Epithelial cell of prostate (primary cell): ENCODE measurements at places on chromosomes 6 and 20.

- DNase-seq = no peak
These were observed 251.6 kb downstream of the ERMARD start for GRCh38 chr6:170003027-170003426.

DNA sequence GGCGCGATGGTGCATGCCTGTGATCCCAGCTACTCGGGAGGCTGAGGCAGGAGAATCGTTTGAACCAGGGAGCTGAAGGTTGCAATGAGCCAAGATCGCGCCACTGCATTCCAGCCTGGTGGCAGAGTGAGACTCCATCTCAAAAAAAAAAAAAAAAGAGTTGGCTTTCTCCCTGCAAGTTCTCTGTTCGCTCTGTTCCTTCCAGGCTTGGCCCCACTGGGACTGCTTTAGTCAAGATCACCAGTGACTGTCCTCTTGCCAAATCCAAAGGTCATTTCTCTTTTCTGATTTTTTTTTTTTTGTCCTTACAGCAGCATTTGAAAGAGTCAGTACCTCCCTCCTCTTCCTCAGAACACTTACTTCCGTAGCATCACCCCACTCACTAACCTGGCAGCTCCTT lies 10.8 kb upstream of the GNRH2 start:
- DNase-seq = no peak

GRCh38 chr6:35668744-35669450 lies 19.8 kb downstream of the FKBP5 start:
- no peak for DNase-seq

- DNase-seq = no peak
These were observed 5.0 kb upstream of the KAT14 start for GRCh38 chr20:18132663-18133062.

GRCh38 chr6:19558201-19558600 lies 279.0 kb upstream of the ID4 start:
- no peak for DNase-seq

DNA sequence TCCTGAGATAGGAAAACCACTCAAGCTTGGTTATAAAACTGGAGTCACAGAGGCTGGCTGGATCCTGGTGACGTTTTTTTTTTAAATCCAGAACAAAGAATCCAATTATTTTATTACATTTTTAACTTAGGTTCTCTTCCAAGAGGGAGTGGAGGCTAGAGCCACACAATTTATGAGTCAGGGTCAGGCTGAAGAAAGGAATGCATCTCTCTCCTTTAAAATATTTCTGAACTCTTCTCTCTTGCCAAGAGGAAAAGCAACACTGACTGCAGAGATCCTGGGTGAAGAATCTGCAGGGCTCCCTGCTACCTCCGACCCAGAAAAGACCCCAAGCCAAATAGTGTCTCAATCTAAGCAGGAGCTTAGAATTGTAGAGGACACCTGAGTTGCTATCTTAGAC lies 88.5 kb upstream of the SSTR4 start:
- DNase-seq = no peak

DNA sequence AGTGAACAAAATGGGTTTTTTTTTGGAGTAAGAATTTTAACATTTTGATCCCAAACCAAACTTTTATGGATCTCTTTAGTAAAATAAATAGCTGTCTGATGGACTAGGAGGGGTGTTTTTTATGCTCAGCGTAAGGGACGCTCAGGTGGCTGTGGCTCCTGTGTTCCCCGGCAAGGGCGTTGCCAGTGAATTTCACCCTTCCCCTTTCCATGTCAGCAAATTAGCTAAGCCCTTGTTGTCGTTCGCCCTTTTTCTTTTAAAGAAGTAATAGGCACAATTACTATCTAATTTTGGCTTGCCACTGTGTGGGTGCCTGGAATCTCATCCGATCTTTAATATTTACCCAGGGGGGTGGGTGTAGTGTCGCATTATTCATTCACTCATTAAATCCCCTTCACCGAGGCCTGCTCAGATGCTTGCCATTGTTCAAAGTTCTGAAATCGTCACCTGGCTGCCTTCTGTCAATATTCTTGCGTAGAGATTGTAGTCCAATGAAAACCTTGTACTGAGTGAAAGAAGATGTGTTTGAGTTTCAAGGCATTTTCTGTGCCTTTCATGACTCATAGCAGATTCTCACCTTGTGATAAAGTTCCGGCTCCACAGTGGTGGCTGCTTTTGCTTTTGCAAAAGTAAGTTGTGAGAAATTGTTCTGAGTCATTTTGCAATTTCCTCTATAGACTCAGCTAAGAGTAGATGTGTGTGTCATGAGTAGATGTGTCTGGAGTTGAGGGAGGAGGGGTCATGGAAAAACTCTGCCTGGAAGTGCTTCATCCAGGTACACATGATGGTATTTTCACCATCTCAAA lies 40.0 kb upstream of the CLDN20 start:
- DNase-seq = peak; percentile 97

- no peak for DNase-seq
These were observed 137.6 kb downstream of the UST start for GRCh38 chr6:148884461-148884860.

DNA sequence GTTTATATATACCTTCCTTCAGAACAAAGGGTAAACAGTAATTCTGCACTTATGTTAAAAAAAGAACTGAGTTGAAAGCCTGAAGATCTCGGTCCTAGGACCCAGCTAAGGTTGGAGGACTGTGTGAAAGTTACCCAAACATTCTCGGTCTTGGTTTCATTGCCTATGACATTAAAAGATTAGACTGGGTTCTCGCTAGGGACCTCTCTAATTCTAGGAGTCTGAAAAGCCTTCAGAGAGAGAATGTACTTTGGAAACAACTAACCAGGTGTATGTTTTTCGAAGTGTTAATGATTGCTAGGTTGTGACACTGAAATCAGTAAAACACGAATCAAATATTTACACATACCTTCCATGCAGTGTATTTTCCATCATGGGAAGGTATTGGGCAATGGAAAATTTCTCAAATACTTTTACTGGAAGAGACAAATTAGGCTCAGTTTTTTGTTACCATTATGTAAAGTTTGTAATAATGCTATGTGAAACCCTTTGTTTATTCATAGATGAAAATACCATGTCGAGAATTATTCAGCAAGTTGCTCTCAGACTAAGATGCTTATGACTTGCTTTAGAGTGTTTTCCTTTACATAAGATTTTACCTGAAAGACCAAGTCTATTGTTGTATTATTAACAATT lies 113.7 kb upstream of the LOC128125822 start:
- DNase-seq = no peak

GRCh38 chr6:7438011-7438410 lies 48.4 kb downstream of the RIOK1 start:
- DNase-seq = no peak

- DNase-seq = no peak
These were observed 417.7 kb upstream of the JAG1 start for GRCh38 chr20:11091511-11091910.

DNA sequence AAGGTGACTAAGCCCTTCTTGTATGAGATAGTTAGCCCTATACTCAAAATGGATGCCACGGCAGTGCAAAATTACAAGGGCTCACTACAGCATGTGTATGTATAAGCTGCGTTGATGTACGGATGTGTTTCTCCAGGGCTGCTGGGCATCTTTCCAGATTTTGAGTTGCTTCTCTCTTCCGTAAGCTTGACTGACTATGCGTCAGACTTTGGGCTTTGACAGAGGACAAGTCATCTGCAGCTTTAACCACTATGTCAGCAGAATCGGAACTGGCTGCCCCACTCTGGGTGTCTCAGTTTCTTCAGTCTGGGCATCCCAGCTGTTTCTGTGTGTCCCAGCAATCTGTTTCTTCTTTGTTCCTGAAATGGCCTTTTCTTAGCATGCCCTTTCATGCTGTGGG lies 241.6 kb downstream of the BTBD3 start:
- DNase-seq = no peak

- no peak for DNase-seq
These were observed 94.3 kb downstream of the CDC5L start for GRCh38 chr6:44481760-44482159.

- no peak for DNase-seq
These were observed 82.3 kb upstream of the KCNG1 start for GRCh38 chr20:51104960-51105920.

DNA sequence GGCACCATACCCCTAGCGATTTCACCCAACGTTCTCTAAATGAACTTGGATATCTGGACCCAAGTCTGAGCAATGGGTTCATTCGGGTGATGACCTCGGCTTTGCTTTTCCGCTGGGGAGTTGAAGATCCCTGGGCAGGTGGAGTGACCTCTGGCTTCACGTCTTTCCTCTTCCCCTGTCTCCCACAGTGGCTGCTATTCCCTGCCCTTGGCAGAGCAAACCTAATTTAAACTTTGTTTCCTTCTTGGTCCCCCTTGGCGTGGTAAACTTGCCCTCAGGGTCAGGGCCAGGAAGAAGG lies 7.8 kb upstream of the TFAP2A start:
- DNase-seq = no peak

DNA sequence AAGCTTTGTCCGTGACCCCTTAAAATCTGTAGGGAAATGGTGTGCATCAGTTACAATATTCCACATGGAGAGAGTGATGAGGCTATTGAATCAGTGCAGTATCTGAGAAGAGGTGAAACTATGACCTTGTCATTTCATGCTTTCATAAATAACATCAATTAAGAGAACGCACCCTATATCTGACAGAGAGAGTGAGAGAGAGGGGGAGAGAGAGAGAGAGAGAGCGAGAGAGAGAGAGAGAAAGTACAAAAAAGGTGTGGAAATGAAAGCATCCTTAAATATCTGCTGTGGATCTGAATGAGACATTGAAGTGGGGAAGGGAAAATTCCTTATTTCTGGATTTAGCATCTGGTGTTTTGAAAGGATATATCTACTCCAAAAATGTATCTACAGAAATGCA lies 12.4 kb downstream of the GSTA4 start:
- no peak for DNase-seq

DNA sequence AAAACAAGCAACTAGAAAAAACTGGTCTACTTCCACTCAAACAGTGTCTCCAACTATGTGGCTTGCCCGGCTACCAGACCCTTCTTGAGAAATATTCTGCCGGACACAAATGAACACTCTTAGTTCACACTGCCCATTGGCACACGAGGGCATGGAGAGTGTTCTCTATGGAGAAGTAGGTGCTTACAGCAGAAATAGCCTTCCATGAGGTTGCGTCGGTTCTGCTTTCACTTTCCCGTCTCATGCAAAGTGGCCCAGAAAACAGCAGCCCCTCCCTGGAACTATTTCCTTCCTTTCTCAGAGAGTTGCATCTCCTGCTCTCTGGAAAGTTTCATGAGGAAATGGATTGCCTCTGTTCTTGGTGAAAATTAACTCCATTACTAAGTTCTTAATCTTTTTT lies 9.5 kb upstream of the HLA-DOA start:
- no peak for DNase-seq

- DNase-seq = no peak
These were observed 275.7 kb upstream of the TCF21 start for GRCh38 chr6:133613211-133613610.

GRCh38 chr20:38685853-38686473 lies 38.3 kb upstream of the SLC32A1 start:
- no peak for DNase-seq

GRCh38 chr6:73234733-73235132 lies 9.4 kb upstream of the KHDC1L start:
- DNase-seq = peak; percentile 46

- DNase-seq = peak; percentile 14
These were observed 150.8 kb downstream of the ESR1 start for GRCh38 chr6:151958332-151958731.

- no peak for DNase-seq
These were observed 4.3 kb downstream of the MTCL3 start for GRCh38 chr6:127514773-127515227.

- DNase-seq = peak; percentile 52
These were observed 83.2 kb upstream of the TAB2 start for GRCh38 chr6:149234051-149234962.

- no peak for DNase-seq
These were observed 115.9 kb upstream of the DST start for GRCh38 chr6:56758553-56758952.

- DNase-seq = no peak
These were observed 43.7 kb downstream of the TM9SF4 start for GRCh38 chr20:32153156-32153665.

DNA sequence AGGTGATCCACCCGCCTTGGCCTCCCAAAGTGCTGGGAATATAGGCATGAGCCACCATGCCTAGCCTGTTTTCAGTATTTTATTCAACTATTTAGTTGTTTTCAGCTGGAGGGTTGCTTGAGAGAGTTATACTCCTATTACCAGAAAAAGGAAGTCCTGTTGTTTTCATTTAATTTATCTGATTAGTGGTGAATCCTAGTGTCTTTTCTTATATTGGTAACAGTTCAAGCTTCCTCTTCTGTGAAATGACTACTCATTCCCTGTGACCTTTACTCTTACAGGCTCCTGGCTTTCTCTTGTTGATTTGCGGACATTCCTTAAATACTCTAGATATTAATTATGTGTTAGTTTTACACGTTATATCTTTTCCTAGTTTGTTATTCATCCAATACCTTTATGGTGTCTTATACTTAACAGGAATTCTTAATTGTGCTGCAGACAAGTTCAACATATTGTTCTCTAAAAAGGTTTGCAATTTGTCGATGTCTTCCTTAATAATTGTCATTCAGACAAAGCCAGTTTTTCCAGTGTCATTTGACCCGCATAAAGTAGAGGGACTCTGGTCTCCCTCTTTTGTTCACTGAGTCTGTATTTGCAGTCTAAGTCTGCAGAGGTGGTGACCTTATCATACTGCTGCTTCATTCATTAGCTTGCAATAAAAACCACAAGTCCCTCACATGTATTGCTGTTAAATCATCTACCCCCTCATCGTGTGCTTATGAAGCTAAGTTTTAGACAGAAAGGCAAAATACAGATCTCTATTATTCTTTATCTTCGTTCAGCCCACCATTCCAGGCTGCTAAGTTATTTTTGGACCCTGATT lies 51.4 kb downstream of the ZBTB9 start:
- DNase-seq = no peak

DNA sequence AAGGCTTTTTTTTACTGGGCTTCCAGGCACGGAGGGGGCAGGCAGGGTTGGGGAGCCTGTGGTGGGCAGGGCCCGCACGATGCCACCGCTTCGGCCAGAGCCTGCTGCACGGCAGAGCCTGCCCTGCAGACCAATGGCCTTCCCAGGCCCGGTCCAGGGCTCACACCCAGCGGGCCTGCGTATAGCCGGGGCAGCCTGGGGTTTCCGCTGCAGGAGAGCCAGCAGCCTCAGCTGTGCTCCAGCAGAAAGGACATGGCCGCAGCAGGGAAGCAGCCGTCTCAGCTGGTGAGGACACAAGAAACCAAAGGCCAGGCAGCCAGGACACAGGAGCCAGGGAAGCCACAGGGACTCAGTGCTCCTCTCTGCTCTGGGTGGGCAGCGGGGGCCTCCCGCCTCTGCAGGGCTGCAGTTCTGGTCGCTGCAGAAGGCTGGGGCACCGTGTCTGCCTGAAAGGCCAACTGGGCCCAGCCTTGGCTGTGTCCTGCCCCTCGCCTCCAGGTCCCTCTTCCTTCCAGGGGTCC lies 90.6 kb downstream of the TTLL2 start:
- DNase-seq = no peak

GRCh38 chr6:4401408-4402368 lies 266.3 kb upstream of the ECI2 start:
- no peak for DNase-seq
